Uterine smooth muscle cell (primary cell): ENCODE measurements at places on chromosomes 11 and 22. TPM values are rescaled to one million over a fixed set of nuclear protein-coding genes. Genes with fewer than 3 reads are reported as not detected.

MAPK8IP2 gene
- total RNA-seq = 0.33 and 0.37 TPM in 2 replicates

OR51B2 gene
- total RNA-seq = 0.12 TPM in 1 of 2 replicates, not detected in the other

ANO1 gene
- not detected in 2 replicates for total RNA-seq

SAA2 gene
- not detected in 2 replicates for total RNA-seq

TTLL12 gene
- 28.6 and 31.1 TPM in 2 replicates for total RNA-seq

RHOD gene
- 4.6 and 14.7 TPM in 2 replicates for total RNA-seq

FKBP2 gene
- total RNA-seq = 40.7 and 59.2 TPM in 2 replicates

BBOX1 gene
- under 0.01 TPM in 1 of 2 replicates, not detected in the other for total RNA-seq
